ENCODE measurements at places on chromosomes 7 and 10.

DNA sequence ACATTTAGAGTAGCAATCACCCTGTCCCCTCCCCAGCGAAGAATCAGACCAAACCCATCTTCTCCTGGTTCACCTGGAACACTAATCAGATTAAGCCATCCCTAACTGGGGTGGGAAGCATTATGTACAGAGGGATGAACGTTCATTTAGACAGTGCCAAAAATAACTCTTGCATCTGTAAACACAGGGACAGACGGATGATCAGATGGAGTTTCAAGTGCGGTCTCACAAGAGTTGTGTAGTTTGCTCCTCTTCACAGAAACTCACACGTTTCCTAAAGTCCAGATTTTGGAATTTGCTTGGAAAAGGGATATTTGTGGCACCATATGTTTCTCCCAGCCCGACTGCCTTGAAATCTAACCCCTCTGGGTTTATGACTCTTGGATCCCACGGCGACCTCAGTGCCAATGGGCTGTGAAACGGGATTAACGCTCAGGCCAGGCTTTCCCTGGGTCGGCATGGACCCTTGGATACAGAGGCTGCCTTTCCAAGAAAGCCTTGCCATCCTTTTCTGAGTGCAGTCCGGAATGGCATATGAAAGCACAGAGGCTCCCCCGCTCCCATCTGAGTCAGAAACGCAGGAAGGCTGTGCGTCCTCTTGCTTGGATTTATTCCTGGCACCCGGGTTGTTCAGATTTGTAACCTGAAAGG, 293.2 kb upstream of the HABP2 start:
- DNase-seq = no peak

GRCh38 chr7:142788303-142789289, 17.8 kb downstream of the PRSS2 start:
- DNase-seq = no peak

- no peak for DNase-seq
These were observed 340.8 kb downstream of the KCNMA1 start for GRCh38 chr10:77296534-77297392.

DNA sequence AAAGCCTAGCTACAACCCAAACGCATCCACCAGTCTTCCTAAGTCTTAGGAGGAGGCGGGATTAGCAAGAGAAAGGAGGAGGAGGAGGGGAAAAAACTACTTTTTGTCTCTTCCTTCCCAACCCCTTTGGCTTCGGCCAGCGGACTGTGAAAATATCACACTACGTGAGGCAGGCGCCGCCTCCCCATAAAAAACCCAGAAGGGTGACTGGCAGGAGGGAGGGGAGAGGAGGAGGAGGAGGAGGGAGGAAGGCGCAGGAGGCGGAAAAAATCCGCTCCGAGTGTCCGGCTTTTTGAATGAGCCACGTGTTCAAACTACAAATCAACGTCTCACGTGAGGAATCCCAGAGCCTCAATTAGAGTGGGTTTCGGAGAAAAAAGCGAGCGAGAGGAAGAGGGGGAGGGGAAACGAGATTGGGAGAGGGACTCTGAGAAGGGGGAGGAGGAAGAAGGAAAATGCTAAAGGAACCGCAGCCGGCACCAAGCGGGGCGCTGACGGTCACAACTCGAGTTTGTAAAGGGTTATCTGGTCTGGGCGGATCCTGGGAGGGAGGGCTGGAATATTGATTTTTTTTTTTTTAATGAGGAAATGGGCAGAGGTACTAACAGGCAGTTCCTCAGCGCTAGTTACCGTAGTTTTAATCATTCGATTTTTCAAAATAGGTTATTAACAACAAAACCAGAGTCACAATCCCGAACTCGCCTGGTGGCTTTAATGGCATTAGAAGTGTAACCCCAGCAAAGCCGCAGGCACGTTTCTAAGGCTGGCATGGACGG, at the start of gene IGF2BP3:
Gene IGF2BP3, minus strand, starts transcription at position 162 of the 776 bp plus-strand sequence. CDS start 381 bp downstream, outside the sequence.
- peak; percentile 31 for DNase-seq
